ENCODE measurements at places on chromosomes 5 and 9.

- no peak for DNase-seq
Observed at GRCh38 chr5:178429491-178430185, 160.6 kb downstream of the COL23A1 start.

DNA sequence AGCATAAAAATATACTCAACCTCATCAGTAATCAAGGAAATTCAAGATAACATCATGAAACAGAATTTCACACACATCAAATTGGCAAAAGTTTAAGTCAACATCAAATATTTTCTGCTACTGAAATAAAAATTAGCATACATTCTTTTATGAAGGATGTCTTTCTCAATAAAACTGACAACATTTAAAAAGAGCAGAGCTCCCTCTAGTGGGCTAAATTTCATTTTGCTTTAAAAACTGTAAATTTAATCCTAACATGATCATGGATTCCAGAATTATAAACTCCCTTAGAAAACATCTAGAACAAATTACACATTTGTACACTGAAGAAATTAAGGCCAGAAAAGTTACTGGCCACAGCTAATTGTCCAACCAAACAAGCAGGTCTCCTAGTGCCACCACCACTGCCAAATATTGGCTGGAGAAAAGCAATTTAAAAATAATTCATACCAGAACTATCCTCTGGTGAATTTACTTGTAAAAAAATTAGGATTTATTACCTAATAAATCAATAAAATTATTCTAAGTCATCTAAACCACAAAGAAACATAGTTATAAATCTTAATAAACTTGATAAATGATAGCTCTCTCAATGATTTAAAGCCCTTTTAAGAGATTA lies 31.2 kb downstream of the DEPDC1B start:
- DNase-seq, result no peak

DNA sequence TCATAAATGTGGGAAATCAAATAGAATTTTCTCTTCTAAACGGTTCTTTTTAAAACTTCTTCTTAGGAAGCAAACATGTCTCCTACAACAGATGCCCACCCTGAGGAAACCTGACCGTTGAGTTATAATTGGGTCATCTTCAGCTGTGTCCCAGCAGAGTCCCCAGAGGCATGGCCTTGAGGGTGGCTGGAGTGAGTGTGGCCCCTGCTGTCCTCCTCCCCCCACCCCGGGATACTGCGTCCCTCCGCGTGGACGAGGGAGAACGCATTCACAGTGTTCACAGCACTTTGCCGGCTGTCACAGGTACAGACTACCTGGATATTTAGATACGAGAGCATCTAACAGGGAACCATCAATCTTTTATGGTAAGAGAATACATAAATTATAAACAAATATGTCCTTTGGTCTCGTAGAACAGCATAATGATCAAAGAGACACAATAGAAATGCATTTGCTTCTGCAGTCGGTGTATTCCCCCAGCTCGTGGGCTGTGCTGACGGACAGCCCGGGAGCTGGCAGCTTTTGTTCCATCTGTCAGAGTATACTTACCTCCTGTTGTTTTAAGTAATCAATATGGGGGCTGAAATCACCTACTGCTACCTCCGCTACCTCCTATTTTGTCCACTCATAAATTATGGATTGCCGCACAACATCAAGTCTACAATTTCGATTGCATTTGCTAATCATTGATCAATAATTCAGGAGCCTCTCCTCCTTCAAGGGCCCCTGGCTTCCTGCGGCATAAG lies 214.7 kb downstream of the IRX2 start:
- no peak for DNase-seq

GRCh38 chr9:93169444-93169843 lies 14.5 kb upstream of the WNK2 start:
- DNase-seq, result no peak

DNA sequence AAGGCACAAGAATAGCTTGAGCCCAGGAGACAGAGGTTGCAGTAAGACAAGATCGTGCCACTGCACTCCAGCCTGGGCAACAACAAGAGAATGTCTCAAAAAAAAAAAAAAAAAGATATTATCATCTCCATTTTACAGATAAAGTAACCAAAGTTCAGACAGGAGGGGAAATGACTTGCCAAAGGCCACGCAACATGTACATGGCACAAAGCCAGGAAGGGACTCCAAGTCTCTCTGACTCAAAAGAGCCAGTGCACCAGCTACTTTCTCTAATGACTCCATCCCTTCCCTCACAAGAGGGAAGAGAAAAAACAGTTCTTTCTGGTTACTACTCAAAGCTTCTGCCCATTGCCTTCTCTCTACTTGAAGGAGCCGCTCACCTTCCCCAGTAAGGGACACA lies 34.1 kb downstream of the SIL1 start:
- DNase-seq, result no peak

DNA sequence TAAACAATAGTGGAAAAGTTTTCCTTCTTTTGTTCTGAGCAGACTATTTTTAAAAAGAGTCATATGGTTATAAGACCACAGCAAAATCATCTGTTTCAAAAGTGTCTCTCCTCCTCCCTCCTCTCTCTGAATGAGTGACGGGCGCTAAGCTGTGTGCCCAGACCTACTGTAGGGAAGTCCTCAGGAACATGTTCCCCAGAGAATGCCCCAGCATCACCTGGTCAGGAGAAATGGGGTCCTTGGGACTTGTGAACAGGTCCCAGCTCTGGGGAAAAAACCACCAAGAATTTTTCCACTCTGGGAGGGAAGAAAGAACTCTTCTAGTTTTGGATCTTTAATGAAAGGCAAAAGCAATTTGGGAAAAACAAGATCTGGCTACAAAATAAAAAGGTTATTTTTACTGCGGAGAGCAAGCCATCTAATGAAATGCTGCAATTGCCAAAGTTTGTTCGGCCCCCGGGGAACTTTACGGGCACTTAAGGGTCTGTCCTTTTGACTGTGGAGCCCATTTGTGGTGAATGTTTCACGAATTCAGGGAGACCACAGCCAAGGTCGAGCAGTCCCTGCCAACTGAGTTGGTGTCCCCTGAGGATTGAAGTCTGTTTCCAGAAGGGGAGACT lies 25.9 kb downstream of the BOD1 start:
- DNase-seq, result no peak

DNA sequence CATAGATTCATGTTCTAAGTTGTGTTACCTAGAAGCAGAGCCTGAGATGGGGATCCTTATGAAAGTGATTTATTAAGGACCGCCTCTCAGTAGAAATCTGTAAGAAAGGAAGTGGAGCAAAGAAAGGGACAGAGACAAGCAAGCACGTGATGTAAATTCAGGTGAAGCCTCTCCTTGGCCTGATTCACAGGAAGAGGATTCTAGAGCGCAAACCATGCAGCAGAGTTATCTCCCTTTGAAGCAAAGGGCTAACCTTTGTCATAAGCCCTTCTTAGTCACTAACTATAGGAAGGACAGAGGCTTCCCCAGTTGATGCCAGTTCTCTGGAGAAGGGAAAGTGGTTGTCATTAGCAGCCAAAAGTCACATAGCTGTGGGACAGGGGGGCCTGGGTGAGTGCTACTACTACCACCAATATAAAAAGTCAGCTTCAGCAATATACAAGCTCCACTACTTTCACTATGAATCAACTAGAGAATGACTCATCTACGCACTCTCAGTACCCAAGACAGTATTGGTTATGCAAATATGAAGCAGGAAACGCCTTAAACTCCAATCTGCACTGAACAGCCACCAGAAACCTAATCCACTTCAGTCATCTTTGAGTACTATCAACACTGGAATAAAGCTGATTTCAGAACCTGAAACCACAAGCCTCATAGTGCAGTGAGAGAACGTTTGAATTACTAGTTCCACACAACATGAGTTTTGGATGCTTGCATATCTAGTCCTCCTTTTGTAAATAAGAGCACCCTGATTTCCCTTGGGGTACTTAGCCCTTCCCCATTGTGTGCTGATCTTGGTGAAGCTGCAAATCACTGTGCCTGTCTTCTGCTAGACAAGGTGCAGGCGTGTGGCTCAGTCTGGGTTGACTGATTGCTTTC lies 162.7 kb downstream of the ZNF608 start:
- no peak for DNase-seq

GRCh38 chr5:172705576-172706084 lies 64.6 kb downstream of the NEURL1B start:
- no peak for DNase-seq

GRCh38 chr5:44932922-44933585 lies 124.3 kb downstream of the MRPS30 start:
- DNase-seq, result no peak

DNA sequence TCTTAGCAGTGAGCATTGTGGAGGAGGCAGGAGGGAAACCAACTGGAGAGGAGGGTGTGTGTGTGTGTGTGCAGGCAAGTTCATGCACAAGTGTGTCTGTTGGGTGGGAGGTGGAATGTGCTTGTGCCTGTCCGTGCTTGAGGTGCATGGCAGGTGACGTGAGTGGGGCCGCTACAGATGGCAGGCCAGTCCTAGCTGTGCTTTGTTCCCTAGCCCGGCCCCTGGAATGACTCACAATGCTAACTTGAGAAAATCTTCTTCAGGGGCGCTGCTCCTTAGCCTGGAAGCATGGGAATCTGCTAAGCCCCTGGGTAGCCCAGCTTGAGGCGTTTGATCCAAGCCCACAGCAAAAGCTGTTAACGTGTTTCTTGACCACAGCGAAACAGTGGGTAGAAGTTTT lies 25.0 kb upstream of the DMRT2 start:
- no peak for DNase-seq

Measured in stimulated activated CD8-positive, alpha-beta memory T cell treated with anti-CD3 and anti-CD28 coated beads, Interleukin-2, amount 100 ng/mL, for 1 hour (primary cell).